ENCODE measurements at places on chromosomes 12 and 14.

- no peak for DNase-seq
These were observed 18.0 kb upstream of the SNAPC1 start for GRCh38 chr14:61744238-61744637.

- peak; percentile 40 for DNase-seq
These were observed 165.8 kb upstream of the SYT1 start for GRCh38 chr12:78698747-78699146.

DNA sequence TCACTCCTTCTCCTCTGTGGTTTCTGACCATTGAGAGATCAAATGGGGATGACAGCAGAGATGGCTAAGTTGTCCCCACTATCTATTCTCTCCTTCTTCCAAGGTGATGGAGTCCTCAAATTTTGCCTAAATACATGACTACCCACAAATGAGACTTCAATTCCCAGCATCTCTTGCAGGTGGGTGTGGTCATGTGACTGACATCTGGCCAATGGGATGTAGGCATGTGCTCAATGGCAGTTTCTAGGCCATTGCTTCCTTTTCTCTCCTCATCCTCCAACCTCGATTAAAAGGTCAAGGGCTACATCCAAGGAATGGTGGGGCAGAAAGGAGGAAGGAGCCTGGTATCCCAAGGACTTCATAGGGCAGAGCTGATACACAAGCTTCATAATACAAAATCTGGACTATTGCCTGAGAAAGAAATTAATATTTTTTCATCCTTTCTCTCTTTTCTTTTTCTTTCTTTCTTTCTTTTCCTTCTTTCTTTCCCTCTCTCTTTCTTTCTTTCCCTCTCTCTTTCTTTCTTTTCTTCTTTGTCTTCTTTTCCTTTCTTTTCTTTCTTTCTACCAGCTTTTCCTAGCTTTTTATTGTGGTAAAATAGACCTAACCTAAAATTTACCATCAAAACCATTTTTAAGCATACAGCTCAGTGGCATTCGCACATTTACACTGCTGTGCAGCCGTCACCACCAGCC is 100.9 kb upstream of the PRB2 start:
- DNase-seq = no peak

DNA sequence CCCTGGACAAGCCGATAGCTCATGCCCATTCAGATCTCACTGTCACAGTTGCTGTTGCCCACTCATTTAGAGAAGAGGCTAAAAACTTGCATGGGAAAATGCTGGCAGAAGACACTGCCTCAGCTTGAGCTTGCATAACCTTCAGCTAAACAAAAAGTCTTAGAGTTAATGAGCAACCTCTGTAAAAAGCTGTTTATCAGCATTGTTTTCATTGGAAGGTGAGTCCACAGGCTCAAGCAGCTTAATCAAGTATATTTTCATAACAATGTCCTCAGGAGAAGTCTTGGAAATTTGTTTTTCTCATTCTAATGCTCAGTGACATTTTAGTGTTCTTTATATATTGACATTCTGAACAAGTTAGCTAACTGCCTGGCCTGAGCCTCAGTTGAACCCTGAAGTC is 872.9 kb downstream of the TMTC2 start:
- DNase-seq = no peak

DNA sequence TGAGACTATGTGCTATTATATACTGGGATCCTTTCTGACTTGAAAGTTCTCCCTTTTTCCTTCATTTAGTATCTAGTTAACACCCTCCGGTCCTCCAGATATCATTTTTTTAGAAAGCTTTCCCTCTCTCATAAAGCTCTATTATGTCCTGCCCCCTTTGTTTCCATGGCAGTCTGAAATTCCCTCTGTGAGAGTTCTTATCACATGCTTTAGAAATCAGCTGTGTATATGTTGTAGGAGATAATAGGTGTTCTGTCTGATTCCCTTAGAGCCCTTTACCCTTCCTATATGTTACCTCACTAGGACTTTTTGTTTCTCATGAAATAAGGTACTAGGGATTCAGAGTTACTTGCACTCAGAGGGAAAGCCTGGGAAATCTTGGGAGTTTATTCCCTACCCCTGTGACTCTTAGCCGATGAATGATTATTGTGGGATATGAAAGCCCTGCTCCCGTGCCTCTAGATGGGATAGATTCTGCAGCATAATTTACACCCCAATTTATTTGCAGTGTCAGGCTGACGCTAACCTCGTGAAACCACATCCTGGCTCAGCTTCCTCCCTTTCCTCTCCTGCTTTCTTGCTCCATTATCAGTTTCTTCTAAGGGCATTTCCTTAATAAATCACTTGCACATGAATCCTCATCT is 448.4 kb downstream of the MDGA2 start:
- DNase-seq = no peak

- DNase-seq = no peak
These were observed 2.3 kb upstream of the ANGEL1 start for GRCh38 chr14:76814726-76815645.
